ENCODE measurements at places on chromosomes 4 and X. TPM values are rescaled to one million over a fixed set of nuclear protein-coding genes. Genes with fewer than 3 reads are reported as not detected.

DNA sequence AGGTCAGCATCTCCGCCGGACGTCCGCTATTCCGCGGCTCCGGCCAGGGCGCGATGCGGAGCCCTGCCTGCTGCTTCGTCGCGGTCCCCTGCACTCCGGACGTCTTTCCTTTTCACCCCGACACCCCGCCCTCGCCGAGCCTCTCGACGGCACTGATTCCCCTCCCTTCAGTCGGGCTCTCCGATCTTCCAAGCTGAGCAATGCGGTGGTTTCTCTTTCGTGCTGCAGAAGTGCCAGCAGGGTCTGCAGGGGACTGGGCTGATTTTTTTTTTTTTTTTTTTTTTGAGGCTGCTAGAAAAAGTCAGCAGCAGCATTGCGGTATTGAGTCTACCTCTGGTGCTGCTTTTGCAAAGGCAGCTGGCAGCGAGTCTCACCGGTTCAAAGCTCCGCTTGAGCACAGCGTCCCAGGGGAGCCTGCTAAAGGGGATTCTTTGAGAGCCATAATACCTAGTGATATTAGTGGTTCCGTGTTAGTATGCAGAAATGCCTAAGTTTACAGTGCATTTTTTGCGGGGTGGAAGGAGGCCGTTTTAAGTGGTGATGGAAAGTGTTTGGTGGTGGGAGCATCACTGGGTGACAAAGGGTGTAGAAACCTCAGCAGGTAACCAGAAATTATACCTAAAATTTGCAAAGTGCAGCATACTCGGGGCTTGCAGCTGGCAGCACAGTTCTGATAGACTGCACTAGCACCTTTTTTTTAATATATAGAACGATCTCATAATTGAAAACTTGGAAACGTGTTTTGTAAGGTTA is 969 bp downstream of the STIM2 start:
- peak; percentile 50 for DNase-seq

- peak; percentile 57 for DNase-seq
Measured at GRCh38 chrX:154799556-154800348, 5.5 kb downstream of the MPP1 start.

DNA sequence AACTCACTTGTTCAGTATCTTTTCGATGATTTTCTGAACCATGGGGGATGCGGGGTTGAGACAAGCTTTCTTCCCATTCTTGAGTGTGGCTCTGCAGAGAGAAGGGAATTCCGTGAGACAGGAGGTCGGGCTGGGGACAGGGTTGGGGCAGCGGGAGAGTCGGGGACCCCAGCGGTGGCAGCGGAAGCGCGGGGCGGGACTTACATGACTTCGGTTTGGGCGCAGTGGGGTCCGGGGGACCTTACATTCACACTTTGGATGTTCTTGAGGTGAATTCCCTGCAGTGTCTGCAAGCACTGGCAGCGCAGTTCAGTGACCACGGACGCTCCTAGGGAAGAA is 434 bp downstream of the CXCL3 start:
- peak; percentile 18 for DNase-seq

DNA sequence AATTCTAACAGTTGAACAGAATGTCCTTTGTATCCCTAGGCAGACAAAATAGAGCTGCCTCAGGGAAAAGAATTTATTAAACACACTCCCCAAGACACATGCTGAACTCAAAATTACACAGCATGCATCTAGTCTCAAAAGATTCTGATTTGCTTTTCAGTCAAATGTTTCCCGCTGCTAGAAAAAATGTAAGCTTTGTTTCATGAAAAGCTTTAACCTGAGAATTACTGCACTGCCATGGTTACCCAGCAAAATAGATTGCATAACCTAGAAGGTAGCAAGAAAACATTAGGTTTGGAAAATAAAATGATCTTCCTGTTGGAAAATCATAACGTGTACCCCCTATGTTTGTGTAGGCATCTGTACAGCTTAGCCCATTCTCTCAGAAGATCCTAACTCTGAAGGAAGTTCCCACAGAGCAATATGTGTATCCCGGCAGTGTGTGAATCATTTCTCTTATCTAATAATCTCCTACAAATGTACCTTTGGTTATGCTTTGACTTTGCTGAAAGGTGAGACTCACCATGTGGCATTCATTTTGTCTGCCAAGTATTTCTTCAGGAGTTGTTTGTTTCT is 646.9 kb downstream of the STPG2 start:
- DNase-seq, result no peak

DNA sequence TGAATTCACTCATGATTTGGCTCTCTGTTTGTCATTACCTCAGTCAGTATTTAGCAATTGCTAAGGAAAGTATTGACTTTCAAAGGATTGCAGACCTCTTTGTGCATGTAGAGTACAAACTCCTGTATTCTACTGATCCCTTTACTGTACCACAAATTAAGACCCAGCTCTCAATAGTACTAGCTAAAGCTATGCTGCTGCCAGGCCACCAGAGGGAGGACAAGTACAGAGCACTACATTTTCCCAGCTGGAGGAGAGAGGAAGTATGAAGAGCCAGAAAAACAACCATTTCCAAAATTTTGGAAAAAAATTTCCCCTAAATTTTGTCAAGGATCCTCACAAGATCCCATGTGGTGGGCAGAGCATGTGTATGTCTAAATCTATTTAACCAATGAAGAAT is 175.0 kb upstream of the MTMR8 start:
- no peak for DNase-seq

DNA sequence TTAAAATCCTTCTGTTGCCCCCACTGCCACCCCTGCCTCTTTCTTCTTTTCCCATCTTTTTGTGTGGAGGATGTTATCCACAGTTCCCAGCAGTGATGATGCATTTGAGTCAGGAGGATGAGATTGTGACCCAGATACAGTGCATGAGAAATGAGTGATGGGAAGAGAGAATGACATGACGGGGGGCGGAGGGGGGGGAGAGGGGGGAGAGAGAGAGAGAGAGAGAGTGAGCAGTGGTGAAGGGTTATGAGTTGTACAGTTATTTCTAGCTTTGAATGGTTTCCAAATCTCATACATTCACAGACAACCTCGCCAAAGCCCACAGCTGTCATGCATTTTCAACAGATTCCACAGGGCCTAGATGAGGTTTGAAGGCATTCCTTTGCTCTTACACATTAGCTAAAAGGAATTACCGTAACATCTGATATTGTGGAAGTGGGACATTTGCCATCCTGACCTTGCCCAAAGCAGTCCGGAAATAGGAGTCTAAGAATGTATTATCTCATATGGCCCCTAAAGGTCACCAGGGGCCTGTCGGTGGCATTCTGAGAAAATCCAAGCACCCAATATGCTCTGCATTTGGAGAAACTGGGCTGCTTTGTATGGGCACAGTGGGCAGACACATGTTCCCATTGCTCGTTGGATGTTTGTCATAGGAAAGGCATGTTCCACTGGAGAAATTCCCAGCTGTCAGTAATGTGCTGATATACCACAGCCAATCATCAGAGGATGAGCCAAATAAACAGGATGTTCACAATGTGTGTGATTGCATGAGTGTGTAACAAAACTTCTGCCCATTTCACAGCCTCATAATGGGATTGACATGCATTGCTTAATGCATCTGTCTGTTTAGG is 435.8 kb downstream of the SPRY1 start:
- peak; percentile 99 for DNase-seq

GRCh38 chrX:7076245-7076661 is 71.3 kb upstream of the STS start:
- no peak for DNase-seq

DNA sequence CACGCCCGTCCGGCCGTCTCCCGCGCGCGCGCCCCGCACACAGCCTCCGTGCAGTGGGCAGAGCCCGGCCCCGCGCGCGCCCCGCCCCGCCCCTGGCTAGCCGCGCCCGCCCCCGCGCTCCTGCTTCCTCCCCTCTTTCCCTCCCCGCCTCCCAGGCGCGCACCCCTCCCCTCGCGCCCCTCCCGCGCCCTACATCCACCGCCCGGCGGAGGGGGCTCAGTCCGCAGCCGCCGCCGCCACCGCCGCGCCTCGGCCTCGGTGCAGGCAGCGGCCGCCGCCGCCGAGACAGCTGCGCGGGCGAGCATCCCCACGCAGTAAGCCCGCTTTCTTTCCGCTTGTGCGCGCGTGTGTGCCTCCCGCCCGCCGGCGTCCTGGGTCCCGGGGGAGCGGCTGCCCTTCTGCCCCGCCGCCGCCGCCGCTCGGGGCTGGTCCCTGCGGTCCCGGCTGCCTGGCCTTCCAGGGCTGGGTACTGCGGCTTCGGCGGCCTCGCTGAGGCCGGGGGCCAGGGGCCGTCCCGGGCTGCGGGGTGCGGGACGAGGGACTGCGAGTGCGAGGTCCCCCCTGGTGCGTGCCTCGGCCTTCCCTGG is at the start of gene FHL1:
Gene FHL1, plus strand, starts transcription at position 219 of the 587 bp plus-strand sequence.
- peak; percentile 7 for DNase-seq

DNA sequence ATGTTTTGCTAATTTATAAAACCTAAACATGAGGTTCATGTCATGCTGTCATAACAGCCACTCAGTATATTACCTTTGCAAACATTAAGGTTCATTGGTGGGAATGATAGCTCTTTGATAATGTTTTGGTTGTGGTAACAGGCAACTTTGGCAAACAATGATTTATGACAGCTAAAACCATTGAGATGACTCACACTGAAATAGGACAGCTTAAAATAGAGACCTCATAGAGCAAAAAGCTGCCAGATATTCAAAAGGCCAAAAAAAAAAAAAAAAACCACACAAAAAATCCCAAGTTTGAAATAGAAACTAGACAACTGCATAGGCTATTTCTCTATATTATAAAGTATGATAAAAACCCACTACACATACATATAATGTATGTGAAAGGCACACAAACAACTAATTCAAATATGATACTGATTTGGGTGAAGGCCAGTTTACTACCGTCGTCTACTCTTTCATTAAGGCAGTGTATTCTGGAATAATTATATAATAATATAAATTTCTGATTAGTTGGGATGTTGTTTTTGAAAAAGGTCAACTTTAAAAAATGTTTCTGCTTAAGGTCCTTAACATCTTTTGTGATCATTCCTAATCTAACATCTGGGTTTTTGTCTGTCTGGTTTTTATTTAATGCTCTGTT is 646.0 kb upstream of the PITX2 start:
- no peak for DNase-seq

DNA sequence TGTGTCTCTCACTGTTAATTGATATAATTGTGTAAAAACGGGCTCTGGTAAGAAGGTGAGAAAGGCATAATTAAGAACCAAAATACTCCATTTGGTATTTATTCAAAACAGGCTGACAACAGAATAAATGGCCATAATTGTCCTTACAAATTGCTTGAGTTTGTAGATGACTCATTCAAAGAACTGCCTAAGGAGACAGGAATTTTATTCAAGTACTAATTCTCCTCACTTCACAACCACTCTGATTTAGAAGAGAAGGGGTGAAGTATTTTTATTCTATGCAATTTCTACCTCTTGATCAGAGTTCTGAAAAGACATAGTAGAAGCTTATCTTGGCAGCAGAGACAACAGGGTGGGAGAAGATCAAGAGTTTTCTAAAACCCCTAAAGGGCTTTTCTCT is 43.1 kb downstream of the ATP11C start:
- DNase-seq, result no peak

GRCh38 chr4:100982345-100982744 is 365.0 kb downstream of the PPP3CA start:
- DNase-seq, result no peak

GRCh38 chr4:116055857-116056827 is 942.7 kb upstream of the NDST4 start:
- no peak for DNase-seq

DNA sequence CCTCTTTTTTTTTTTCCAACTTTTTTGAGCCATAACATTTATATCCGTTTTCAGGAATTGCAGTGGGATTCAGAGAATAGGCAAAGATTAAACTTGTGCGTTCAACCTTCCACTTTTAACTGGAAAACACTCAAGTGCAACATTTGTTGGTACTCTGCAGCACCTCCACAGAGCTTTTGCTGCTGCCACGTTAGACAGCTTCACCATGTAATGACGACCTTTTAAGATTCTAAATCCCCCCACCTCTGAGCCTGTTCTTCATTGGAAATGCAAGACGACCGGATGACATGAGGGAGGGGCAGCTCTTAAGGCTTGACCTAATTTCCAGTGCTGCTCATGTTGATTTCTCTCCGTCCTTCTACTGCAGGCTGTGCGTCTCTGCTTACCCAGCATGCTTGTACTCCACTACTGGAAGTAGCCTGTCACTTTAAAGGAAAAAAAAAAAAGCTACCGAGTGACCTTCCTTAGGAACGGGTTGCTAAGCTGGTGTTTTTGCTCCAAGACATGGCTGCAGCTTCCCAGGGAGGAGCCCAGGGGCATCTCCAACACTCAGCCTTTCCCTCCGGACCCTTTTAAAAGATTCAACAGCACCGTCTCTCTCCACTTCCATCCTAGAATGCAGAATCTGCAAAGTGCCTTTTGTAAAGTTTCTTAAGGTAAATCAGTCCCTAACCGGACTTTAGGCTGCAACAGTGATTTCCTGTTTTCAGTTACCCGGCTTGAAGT is at the start of gene CC2D2A:
Gene CC2D2A, plus strand, starts transcription at position 481 of the 726 bp plus-strand sequence. CDS start 6,051 bp downstream, outside the sequence.
- DNase-seq, result no peak

GRCh38 chr4:98929341-98930267 is 671 bp upstream of the EIF4E start:
- peak; percentile 85 for DNase-seq

- DNase-seq, result no peak
Measured at GRCh38 chr4:157040405-157040804, 35.5 kb upstream of the GLRB start.

GRCh38 chrX:80799584-80799983 is 10.1 kb downstream of the BRWD3 start:
- no peak for DNase-seq

DNA sequence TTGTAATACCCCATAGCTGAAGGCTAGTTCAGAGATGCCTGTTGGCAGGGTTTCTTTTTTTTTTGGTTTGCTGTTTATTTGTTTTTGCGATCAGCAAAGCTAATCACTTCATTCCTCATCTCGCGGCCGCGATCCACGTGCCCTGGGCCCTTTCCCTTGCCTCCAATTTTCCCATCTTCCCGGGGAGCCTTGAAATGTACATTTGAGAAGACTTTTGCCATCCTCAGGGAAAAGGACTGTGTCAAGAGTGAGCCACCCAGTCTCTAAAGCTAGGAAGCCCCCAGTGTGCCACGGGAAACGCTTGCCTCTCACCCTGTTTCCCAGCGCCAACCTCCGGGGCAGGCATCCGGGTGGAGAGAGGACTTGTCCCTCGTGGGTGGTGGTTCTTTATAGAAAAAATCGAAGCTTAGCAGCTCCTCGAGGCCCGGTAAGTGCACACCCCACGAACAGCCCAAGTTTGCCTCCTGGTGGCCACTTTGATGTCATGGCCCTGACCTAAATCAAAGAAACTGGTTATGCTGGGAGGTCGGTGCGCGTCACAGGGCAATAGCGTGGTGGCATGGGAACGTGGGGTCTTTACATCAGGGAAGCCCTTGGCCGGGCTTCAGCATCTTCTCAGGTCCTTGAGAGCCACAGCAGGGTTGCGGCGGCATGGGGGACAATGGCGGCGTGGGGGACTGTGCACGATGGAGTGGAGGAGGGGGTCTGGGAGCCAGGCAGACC is 42.0 kb downstream of the MAP7D3 start:
- DNase-seq, result peak; percentile 48

The CPXCR1 gene
- total RNA-seq, result not detected

The VMA21 gene
- 45.3 TPM for total RNA-seq

The HOPX gene
- 4.3 TPM for total RNA-seq

The GPR173 gene
- total RNA-seq, result 0.19 TPM

The RASGEF1B gene
- not detected for total RNA-seq

The CXCL6 gene
- total RNA-seq, result not detected

The INTU gene
- total RNA-seq, result 4.4 TPM

The GPR34 gene
- not detected for total RNA-seq

The TNIP3 gene
- total RNA-seq, result 0.47 TPM

The NXF2B gene
- not detected for total RNA-seq

The LNX1 gene
- not detected for total RNA-seq

The RBM46 gene
- not detected for total RNA-seq

The PPEF2 gene
- total RNA-seq, result not detected

The BCORL1 gene
- total RNA-seq, result 0.47 TPM

The IL2 gene
- not detected for total RNA-seq

Data from SJSA1 (cell line).